ENCODE measurements at places on chromosomes 3 and 15.
A peak's percentile ranks its signal among the peaks of the same experiment; 100 is the strongest.

DNA sequence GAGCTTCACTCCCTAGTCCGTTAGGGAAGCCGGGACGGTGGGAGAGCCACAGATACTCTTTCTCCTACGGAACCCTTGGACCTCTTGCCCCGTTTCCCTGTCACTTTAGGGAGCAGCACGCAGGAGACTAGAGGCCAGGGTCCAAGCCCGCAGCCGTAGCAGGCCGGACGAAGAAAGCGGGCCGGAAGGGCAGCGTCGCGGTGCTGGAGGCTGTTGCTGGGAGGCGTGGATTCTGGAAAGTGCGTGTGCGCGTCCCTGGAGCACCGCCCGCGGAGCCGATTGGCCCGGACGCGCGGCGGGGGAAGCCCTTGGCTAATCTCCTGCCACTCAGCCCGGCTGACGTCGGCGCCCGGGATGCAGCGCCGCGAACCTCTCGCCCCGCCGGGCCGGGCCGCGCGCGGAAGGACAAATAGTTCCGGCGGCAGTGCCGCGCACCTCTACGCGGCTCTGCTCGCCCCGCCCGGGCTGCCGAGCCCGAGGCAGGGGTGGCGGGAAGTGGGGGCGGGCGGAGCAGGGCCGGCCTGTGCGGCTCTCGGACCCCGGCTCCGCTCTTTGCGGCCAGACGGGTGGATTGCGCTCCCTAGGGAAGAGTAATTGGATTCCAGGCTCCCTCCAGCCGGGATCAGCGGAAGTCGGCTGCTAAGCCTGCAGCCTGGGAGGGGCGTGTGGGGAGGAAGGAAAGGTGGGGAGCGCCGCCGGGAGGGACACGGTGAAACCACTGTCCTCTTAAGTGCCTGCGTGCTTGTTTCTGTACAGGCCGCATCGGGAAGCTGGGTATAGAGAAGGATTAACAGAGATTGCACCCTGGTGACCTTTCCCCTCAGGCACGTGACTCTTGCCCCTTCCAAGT, 31.3 kb upstream of the TCF12 start:
- DNase-seq: peak; percentile 96

- DNase-seq: peak; percentile 78
These were observed 84.6 kb upstream of the DCBLD2 start for GRCh38 chr3:98986073-98986472.

- DNase-seq: no peak
These were observed 59.7 kb downstream of the GHSR start for GRCh38 chr3:172388412-172389078.

GRCh38 chr15:76285241-76285825, 25.9 kb downstream of the ETFA start:
- DNase-seq: no peak

- no peak for DNase-seq
These were observed 677.8 kb downstream of the NTRK3 start for GRCh38 chr15:87578776-87579175.

DNA sequence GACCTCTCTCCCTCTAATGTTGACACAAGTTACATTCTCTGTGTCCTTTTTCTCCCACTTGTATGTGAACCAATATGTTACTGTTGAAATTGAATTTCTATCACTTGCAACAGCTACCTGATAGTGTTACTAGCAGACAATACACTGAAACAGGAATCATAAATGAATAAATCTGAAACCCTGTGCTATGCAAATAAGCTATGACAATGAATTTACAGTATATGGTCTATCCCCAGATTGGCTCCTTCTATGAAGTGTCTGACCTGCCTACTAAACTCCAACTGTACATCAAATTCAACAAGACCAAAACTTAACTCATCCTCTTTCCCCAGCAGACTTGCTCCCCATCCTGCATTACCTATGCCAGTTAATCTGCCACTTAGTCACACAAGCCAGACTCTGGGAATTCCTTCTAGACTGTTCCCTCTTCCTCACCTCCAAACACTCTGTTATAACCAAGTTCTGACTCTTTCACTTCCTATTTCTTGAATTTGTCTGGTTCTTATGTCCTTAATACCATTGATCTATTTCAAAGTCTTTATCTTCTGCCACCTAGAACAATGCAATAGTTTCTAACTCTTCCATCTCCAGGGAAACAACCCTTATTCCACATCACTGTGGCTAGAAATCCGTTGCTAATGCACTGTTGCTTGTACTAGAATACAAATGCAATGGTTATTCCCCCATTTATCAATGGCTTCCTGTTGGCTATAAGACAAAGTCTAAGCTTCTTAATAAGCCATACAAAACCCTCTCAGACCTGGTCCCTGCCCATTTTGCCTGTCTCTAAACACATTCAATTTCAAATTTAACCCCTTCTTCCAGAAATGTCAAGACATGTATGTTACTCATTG, 13.4 kb upstream of the ZNF639 start:
- DNase-seq: no peak

DNA sequence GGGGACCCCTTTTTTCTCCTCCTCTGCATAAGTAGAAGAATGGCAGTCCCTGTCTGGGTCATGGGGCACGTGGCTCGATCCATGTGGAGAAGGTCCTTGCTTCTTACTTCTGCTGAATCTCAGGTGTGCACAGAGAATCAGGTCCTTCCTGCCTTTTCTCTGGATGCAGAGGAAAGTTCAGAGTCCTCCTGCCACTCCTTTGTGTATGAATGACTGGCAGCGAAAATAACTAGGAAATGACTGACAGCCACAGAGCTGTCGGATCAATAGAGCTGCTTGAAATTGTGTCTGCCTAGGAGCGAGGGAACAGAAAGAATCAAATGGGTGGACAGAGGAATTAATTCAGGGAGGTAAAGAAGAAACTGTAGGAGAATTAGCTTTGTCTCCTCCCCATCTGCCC, 49.6 kb upstream of the ROPN1 start:
- no peak for DNase-seq

DNA sequence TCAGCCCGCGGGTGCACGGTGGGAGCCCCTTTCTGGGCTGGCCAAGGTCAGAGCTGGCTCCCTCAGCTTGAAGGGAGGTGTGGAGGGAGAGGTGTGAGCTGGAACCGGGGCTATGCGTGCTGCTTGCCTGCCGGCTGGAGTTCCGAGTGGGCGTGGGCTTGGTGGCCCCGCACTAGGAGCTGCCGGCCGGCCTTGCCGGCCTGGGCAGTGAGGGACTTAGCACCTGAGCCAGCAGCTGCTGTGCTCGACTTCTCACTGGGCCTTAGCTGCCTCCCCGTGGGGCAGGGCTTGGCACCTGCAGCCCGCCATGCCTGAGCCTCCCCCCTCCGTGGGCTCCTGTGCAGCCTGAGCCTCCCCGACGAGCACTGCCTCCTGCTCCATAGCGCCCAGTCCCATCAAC, 36.0 kb downstream of the TRH start:
- no peak for DNase-seq

DNA sequence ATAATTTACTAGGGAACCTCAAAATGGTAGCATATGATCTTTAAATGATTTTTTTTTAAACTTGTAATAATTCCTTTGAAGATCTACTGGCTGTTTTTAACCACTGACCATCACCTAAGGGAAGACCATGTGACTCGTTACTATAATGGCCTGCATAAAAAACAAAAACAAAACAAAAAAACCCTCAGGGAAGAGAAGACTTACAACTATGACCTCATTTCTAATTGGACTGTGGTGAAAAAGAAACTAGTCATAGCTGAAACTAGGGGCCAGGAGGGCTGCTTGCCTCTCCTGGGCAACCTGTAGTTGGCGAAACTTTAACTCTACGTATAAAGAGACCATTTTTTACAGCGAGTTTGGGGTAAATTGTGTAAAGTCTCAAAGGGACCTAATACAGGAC, 23.0 kb downstream of the PAQR9 start:
- no peak for DNase-seq

- no peak for DNase-seq
These were observed 41.4 kb downstream of the SCAPER start for GRCh38 chr15:76863693-76864092.

DNA sequence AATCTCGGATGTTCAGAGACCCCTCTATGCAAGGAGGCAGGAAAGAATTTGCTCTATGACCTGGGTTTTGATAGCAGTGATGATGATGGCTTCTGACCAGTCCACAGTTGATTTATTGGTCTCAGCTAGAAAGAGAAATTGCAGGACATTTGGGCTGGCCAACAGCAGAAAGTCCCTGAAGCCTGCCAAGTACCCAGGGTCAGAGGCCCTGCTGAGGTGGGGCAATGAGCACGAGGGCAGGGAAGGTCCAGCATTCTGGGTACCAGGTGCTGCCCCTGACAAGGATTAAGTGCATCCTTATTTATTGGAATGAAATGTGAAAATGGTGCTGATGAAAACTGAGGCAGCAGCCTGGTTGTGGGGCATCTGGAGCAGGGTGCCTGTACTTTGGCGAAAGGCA, 19.8 kb downstream of the C3orf62 start:
- DNase-seq: no peak

DNA sequence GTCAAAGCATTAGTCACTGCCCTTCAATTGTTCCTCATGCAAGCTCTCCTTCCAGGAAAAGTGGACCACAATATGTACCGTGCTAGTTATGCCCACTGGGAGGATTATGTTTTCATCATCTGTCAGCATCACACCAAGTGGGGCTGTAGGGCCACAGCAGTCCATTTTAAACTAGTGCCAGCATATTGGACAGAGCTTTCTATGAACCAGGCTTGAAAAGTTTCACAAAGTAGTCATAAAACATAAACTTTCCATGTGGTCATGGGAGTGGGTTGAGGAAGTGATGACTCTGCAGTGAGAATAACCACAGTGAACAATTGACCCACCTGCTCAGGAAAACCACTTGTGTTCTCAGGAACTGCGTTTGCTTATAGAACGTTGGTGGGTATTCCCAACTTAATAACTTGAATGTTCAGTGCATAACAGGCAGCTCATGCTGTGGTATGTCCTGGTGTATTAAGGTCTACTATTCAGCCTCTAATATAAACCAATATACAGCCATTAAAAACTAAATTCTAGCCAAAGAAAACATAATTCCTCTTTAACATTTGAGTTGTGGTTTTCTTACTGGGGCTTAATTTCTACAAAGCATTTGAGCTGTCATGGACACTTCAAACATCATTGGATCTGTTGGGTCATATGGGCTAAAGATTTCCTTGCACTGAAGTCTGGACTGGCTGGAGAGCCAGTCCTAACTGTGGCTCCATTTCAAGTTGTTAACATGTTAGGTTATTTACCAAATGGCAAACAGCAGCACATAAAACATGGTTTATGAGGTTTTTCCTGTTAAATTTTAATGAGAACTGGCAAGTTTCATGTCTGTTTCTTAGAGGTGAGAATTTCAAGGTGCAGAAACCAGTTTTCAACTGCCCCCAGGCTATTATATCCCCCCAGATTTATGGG, 274.1 kb downstream of the OTOL1 start:
- no peak for DNase-seq

GRCh38 chr15:92343924-92344643, 49.6 kb upstream of the ST8SIA2 start:
- DNase-seq: peak; percentile 73

DNA sequence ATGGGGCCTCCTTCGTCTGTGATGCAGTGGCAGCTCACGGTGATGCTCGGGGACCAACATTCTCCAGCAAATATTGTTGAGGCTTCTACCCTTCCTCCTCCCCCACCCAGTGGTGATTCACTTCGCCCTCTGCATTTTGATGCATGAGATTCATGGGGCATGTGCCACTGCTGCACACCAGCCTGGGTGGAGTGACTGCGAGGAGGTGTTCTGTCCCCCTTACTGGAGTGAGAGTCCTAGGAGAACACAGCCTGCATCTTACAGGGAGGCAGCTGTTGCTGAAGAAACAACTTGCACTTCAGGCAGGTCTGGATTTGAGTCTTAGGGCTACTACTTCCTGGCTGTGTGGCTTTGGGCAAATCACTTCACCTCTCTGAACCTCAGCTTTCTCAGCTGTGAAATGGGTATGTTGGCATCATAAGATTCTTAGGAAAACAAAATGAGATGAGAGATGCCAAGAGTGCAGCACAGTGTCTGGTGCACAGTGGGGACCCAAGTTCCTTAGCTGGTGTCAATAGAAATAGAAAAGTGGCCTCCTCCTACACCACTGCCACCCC, 10.2 kb upstream of the SKOR1 start:
- DNase-seq: no peak

DNA sequence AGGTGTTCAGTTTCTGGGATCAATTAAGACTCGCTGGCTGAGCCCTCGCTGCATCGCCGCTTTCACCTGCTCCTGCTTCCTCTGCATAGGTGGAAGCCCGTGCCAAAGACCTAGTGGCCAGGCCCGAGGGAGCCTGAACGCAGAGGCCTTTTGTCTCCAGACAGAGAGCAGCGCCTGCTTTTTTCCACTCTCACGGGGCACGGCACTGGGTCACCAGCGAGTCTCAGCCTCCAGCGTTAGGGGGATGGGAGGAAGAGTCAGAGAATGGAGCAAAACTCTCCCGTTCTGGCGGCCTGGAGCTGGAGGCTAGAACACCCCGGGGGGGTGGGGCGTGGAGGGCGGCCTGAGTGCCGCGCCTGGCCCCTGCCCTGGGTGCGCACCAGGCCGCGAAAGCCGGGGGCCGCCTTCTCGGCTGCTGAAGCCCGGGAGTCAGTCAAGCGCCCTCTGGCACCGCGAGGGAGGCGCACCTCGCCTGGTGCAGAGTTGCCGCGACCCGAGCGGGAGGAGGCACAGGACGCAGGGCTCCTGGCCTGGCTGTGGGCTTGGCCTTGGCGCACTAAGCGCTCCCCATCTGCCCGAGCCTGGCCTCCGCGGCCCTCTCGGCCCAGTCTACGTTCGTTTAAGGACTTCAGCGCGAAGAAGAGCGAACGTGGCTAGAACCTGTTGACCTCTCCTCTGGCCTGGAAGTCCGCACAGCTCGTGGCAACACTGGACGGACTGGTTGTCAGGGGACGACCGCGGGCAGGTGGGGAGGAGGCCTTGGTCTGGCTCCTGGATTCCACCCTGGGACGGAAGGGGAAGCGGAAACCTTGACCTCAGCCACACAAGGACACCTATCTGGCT, 21.5 kb downstream of the NR2F2 start:
- peak; percentile 77 for DNase-seq

DNA sequence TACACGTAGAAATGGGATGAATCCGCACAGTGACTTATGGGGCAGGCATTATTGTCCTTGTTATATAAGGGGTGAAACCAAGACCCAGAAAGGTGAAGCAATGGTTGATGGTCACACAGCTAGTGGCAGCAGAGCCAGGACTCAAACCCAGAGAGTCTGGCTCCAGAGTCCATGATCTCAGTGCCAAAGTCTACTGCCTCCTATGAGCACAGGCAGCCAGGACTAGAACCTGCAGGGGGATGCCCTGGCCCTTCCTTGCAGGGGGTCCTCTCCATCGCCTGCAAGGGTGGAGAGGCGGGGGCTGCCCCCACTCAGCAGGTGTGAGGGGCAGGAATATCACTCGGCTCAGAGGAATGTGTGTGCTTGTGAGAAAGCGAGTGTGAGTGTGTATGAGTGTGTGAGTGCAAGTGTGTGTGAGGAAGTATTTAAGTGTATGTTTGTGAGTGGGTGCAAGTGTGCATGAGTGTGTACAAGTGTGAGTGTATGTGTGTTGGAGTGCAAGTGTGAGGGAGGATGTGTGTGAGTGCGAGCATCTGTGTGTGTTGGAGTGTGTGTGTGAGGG, 44.7 kb downstream of the UMPS start:
- DNase-seq: no peak

GRCh38 chr3:10389995-10390394, 69.1 kb upstream of the SEC13 start:
- DNase-seq: no peak

- DNase-seq: peak; percentile 29
These were observed 1.0 kb downstream of the OGG1 start for GRCh38 chr3:9750556-9751411.

- DNase-seq: no peak
These were observed 21.7 kb downstream of the LRRK1 start for GRCh38 chr15:100940767-100941379.

GRCh38 chr15:50046159-50046558, 72.9 kb downstream of the ATP8B4 start:
- no peak for DNase-seq
